ENCODE measurements at places on chromosomes 1 and 21.
A peak's percentile ranks its signal among the peaks of the same experiment; 100 is the strongest.

- peak; percentile 23 for DNase-seq
Observed at GRCh38 chr1:44723064-44723463, 7.9 kb downstream of the RNU5D-1 start.

- DNase-seq, result peak; percentile 92
Observed at GRCh38 chr1:24910751-24911650, 19.1 kb downstream of the RUNX3 start.

DNA sequence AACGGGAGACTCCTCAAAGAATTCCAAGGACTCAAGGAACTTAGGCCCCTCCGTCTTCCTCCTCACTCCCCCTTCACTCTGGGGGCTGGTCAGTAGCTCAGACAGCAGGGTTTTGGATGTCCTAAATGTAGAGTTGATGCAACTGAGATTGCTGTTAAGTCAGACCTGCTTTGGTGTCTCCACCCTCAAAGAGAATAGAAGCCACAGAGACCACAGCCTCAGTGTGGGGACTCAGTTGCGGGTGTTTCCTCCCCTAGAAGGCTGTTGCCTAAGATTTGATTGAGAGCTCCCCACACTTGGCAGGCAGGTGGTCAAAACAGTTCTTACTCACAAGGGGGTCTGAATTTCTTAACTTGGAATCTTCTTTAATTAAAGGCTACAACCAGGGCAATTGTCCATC lies 7.6 kb downstream of the MAN1C1 start:
- peak; percentile 37 for DNase-seq

DNA sequence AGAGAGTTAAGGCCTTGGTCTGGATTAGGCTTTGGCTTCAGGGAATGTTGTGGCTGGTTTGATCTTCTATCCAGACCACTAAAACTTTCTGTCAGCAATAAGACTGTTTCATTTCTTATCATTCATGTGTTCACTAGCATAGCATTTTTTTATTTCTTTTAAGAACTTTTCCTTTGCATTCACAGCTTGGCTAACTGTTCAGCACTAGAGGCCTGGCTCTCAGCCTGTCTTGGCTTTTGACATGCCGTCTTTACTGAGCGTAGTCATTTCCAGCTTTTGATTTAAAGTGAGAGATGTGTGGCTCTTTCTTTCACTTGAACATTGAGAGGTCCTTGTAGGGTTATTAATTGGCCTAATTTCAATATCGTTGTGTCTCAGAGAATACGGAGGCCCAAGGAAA lies 62.5 kb downstream of the RNF220 start:
- DNase-seq, result no peak

DNA sequence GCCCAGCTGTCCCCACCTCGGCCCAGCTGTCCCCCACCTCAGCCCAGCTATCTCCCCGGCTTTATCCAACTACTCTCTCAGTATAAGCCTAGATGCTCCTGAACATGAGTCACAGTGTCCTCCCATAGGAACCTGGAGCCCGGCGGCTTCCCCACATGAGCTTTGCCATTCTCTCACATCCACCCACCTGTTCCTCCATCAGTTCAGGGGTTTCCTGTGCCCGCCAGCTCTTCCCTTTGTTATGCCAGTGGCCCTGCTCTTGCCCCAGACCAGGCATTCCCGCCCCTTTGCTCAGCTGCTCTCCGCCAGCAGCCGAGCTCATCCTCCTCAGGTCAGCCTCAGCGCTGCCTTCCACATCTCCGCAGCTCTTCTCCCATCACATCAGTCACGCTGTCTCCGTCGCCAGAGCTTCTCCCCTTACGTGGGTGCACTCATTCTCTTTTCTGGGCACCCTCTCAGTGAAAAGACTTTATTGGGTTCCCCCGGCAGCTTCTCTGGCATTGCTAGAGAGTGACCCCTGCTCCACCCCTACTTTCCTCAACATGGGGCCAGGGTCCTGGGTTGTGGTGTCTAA lies 89.5 kb upstream of the CSF3R start:
- DNase-seq, result no peak

- peak; percentile 50 for DNase-seq
Observed at GRCh38 chr1:35499652-35500176, 57.5 kb downstream of the KIAA0319L start.

GRCh38 chr21:41627428-41627827 lies 119.5 kb upstream of the TMPRSS2 start:
- DNase-seq, result no peak

GRCh38 chr1:197955486-197956394 lies 38.6 kb downstream of the LHX9 start:
- no peak for DNase-seq

DNA sequence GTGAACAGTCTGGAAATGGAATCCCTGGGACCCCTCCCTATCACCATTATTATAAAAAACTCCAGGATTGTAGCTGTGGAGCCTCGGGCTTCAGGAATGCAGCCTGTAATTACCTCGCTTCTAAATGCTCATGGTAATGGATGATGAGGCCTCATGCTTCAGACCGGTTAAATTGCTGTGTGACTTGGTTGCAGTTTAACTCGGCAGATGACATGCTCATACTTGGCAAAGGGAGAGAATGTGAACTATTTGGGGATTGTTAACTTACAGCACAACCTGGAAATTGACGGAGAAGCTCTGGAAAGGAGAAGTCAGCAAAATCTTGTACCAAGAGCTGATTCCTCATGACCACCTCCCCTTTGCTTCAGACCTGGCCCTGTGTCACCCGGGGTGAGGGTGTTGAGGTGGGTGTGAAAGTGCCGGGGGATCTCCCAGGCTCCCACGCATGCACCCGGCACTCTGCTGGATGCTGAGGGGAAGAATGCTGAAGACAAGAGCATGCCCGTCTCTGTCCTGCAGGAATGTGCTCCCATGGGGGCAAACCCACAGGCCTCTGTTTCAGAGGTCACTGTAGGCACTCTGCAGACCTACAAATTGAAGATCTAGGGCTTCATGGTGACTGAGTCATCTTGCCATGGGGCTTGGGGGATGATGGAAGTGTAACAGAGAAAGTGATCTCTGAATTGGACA lies 364.8 kb downstream of the RPS6KC1 start:
- no peak for DNase-seq
